ENCODE measurements at places on chromosomes 11 and 22.

GRCh38 chr11:123482218-123482617 is 52.1 kb downstream of the GRAMD1B start:
- no peak for DNase-seq

GRCh38 chr22:36816339-36816635 is 548 bp downstream of the PVALB start:
- no peak for DNase-seq

DNA sequence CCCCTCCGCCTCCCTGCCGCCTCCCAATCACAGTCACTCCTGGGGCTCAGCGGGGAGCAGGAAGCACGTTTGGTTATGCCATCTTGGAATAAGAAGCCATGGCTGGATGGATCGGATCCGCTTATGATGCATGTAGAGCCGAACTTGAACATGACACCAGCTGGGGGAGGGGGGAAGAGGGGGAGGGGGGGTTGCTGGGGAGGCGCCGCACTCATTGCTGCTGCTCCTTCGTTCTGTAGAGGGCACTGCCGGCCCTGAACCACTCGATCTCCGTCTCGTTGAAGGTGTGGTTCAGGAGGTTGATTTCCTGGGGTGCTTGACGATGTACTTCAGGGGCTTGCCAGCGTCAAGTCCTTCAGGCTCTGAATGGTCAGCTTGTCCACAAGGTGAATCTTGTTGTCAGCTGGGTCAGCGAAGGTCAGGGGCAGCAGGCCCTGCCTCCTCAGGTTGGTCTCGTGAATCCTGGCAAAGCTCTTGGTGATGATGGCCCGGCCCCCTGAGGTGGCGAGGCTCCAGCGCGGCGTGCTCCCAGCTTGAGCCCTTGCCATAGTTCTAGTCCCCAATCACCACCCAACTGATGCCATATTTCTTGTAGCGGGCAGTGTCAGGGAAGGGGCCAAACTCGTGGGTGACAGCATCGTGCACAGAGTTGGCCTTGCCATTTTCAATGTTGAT is 476.9 kb upstream of the ISX start:
- DNase-seq: no peak

DNA sequence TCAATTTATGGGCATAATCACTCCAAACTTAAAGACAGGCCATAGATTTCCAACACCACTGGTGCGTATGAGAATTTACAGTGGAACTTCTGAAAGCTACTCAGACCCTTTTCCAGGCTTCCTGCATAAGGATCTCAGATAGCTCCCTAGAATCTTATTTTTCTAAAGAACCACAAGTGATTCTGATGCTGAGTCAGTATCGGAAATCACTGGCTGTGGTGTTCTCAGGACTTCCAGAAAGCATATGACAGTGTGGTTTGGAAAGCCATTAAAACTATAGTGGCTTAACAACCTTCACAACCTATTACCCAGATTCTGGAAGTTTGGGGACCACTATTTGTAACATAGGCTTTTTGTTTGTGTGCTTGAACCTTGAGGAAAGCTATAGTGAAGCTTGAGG is 756.0 kb downstream of the DLG2 start:
- no peak for DNase-seq

DNA sequence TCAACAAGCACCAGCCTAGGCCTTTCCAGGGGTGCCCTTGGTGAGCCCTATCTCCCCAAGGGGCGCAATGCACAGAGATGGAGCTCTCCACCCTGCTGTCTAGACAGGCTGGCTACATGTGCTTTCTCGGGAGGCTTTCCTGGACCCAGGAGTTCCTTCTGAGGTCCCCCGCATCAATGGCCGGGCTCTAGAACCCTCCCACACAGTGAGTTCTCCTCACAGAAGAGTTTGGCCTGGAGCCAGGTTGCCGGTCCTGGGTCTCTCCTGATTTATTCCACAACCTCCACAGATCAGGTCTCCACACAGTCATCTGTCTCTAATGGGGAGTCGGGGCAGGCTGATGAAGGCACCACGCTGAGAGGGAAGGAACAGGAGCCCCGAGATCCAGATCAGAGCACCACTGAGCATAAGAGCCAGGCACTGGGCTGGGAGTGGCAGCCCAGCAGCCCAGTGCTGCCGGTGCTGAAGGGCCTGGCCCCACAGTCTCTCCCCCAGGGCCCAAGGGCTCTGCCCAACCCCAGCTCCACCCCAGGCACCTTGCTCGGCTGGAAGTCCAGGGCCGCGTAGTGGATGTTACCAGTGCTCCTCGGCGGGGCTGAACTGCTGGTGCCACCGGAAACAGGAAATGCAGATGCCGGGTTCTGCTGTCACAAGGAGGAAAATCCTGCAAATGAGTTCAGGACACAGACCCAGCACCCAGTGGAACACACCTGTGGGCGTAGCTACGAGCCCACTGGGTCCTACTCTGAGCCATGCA is 44.7 kb downstream of the GAB4 start:
- DNase-seq: no peak

DNA sequence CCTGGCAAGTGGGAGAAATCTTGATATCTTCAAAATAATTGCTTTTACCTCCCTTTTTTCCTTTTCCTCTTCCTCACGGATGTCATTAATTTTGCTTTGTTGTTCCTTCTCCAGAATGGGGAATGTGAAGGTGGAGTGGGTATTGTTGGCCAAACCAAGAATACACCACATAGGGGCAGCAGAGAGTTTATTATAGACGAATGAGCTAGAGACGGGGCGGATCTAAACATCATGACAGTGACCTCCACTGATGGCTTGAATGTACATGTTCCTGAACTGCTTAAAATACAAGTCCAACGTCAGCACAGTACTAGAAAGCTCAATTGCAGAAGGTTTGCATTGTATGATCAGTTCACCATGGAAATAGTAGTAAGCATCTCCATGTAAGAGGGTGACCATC is 122.3 kb upstream of the SNX19 start:
- DNase-seq: no peak

DNA sequence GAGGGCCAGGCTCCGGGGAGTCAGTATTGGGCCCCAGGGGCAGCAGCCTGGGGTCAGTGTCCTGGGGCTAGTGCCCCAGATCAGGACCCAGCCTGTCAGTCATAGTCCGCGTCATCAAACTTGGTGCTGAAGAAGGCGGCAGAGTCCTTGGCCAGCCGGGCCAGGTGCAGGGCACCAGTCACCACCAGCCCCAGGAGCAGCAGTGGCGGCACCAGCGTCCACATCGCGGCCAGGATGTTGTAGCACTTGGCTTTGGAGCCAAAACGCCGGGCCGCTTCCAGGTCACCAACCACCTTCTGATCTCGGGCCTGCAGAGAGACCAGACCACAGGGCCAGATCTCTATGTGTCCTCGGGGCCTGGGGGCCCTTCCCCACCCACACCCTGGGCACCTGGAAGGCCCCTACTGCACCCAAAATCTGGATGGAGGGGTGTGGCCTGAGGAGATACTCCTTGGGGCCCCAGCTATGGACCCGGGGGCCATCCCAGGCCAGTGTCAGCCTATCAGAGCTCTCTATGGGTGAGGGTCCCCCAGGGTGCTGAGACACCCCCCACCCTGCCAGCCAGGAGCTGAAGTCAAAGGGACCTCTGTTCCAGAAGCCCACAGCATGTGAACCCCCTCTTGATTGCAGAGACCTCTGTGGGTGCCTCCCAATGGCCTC is 790 bp downstream of the IFITM5 start:
- DNase-seq: no peak

DNA sequence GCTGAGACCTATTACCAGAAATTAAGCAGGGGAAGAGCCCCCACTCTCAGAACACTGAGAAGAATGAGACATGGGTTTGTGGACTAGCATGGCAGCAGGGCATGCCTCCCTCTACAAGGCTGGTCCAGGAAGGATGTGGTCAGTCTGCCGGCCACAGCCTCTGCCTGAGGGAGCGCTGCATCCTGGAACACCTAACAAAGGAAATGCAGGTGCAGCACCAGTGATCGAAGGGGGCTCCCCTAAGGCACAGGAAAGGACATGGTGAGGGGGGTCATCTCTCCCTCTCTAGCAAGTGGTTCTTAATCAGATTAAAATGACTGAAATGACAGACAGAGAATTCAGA is 40.6 kb upstream of the ARL14EP start:
- DNase-seq: peak; percentile 33

- DNase-seq: peak; percentile 46
Measured at GRCh38 chr11:85941380-85941973, 86.3 kb downstream of the CCDC83 start.

DNA sequence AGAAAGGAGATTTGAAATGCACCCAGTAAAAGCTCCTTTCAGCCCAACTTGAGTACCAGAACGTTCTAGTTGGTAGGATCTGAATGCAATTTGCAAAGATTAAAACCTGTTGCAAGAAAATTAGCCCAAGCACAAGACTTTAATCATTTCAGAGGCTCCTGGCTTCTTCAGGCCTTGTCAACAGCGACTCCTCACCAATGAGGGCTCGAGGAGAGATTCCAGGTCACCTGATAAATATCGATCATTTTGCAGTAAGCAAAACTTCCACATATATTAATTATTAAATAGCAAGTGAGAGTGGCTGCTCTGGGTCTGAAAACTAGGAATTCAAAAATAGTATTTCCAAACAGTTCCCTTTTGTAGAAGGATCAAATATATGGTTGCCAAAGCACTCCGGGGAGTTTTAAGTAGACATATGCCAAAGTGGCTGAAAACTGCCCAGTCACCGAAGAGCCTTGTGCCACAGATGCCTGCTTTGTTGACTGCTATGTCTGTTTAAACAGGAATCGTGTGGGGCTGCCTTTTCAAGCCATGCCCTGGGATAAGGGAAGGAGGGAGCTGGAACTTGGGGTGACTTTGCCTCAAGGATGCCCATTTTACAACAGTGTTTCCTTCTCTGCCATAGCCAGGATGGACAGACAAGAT is 64.0 kb downstream of the CSNK2A3 start:
- DNase-seq: no peak

All from stimulated activated naive CD8-positive, alpha-beta T cell treated with anti-CD3 and anti-CD28 coated beads, Interleukin-15, Interleukin-2, amounts not matched to agents 100 U/mL and 50 U/mL, for 24 hours (primary cell).